ENCODE measurements at places on chromosomes 16 and 17. TPM values are rescaled to one million over a fixed set of nuclear protein-coding genes. Genes with fewer than 3 reads are reported as not detected.
A peak's percentile ranks its signal among the peaks of the same experiment; 100 is the strongest.

YBX2 gene
- not detected for total RNA-seq

TP53TG3 gene
- total RNA-seq = not detected

FOXL1 gene
- 0.81 TPM for total RNA-seq

CCR7 gene
- total RNA-seq = 1.1 TPM

SCNN1G gene
- total RNA-seq = 14.8 TPM

DNA sequence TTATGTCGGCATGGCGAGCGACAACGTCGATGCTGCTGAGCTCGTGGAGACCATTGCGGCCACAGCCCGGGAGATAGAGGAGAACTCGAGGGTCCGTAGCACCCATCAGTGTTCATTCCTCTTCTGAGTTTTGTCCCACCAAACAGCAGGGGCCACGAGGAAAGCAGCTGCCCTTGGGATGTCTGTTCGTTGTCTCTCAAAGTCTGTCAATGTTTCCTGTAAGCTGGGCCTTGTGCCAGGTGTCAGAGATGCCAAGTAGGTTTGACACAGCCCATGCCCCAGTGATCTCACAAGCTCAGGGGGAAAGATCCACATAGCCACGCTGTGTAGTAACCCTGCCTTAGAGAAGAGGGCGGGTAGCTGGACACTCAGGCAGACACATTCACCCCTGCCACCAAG lies 22.6 kb downstream of the NTAN1 start:
- no peak overlapping the region for H3K4me3 ChIP-seq
- peak; percentile 21 for DNase-seq

DNA sequence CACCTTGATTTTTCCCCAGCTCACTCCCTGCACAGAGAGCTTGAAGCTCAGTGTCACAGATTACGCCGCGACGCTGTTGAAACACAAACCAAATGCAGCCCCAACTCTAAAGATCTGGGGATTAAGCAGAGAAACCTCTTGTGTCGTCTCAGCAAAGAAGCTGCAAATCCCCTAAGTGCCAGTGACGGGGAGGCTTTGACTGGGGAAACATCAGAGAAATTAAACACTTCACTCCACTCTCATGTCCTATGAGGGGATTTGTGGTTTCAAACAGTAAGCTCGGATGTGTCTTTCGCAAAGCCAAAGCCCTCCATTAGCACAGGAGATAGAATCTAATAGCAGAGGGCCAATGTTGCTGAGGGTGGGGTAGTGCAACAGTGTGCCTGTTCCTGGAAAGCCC lies 233.7 kb downstream of the HS3ST4 start:
- no peak overlapping the region for H3K27ac ChIP-seq
- DNase-seq = no peak
- no peak overlapping the region for H3K4me3 ChIP-seq

Measured in upper lobe of right lung (tissue), 1 donor.